8988T (cell line): ENCODE measurements at places on chromosomes 16 and 17.

DNA sequence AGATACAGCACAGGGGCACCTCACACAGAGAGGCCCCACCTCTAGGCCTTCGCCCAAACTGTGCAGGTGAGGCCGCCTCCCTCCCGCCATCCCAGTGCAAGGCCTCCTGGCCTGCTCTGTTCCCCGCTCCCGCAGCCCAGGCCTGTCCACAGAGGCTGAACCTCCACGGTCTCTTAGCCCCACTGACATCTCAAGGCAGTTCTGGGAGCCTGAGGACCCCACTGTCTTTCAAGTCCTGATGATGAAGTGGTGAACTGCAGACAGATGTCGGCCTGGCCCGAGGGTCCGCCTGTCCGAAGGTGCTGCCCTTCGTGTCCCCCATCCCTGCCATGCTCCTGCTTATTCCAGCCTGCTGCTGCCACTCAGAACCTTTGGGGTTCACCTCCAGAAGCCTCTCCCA, 32.3 kb downstream of the ENGASE start:
- DNase-seq, result no peak

DNA sequence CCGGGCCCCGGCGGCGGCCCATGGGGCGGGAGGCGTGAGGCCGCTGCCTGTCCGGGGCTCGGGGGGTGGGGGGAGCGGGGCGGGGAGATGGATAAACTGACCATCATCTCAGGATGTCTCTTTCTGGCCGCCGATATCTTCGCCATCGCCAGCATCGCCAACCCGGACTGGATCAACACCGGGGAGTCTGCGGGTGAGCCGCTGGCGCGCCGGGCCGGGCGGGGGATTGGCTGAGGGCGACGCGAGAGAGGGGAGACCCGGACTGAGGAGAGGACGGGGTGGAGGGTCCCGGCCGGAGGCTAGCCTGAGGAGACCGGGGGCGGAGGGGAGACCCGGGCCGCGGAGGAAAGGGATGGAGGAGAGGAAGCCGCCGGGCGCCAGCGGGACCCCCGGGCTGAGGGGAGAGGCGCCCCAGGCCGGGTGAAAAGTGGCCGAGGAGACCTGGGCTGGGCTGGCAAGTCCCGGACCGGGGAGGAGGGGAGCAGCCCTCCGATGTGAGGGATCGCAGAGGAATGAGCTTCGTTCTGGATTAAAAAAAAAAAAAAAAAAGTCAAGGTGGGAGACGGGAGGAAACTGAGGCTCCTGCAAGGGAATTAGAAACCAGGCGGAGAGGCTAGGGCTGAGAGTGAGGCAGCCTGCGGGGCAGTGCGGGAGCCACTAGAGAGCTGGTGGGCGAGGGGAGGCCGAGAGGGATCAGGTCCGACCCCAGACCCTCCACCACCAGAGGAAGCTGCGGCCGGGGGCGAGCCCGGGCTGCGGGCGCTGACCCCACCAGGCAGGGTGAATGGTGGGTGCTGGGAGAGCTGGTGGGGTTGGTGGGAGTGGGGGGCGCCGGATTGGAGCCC, 526 bp downstream of the MOSMO start:
- peak; percentile 40 for DNase-seq

DNA sequence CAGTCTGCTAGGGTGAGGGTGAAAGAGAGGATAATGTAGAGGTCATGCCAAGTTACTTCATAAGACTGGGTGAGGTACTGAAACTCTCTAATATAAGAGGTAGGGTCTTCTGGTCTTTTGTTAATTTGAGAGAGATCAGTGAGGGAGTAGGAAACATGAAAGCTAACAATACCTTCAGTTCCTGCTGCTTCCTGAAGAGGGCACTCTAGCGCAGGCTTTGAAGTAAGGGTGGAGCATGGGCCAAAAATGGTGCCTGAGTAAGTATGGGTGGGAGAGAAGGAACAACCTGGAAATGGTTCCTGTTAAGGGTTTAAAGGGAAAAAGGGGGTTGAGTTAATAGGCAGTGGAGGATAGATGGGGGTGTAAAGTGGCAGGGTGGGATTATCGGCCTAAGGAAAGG, 2449.5 kb downstream of the TP53TG3F start:
- DNase-seq, result no peak

- DNase-seq, result no peak
Observed at GRCh38 chr16:89430436-89431157, 59.8 kb downstream of the ANKRD11 start.

GRCh38 chr17:5097101-5097834, 14.4 kb downstream of the ZNF232 start:
- DNase-seq, result no peak

- DNase-seq, result no peak
Observed at GRCh38 chr16:69056421-69056820, 49.0 kb upstream of the HAS3 start.

DNA sequence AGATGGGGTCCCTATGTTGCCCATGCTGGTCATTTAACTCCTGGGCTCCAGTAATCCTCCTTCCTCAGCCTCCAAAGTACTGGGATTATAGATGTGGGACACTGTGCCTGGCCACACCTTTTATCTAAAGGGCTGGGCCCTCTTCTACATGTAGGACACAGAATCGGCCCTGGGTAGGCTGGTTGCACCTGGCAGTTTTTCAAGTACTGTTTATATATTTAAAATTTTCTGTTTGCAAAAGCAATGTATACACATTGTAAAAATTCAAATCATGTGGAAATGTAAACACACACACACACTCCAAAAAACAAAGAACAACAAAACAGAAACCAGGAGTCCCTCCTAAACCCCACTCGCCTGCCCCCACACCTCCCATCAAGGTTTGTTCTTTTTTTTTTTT, 28.1 kb upstream of the SIAH1 start:
- no peak for DNase-seq

GRCh38 chr17:51365090-51365489, 104.7 kb downstream of the UTP18 start:
- DNase-seq, result no peak

- no peak for DNase-seq
Observed at GRCh38 chr17:51765282-51766135, 393.0 kb downstream of the CA10 start.

GRCh38 chr17:29292992-29293889, 707 bp downstream of the NUFIP2 start:
- DNase-seq, result peak; percentile 77

DNA sequence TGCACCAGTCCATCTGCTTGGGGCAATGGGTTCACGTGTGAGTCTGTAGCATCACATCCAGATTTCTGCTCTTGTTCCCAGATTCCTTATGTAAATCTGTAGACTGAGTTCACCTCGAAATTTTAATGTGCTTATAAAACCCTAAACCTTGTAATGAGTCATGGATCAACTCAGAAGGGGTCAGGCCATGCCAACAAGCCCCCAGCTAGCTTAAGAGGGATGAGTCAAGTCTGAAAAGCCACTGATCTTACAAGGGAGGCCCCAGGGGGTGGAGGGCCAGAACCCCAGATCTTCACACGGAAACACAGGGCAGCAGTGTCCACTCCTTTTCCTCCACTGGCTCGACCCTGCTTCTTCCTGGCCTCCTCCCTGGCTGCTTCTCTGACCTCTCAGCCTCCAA, 399.1 kb upstream of the CDH5 start:
- no peak for DNase-seq

GRCh38 chr16:17424771-17425170, 46.0 kb downstream of the XYLT1 start:
- DNase-seq, result no peak

DNA sequence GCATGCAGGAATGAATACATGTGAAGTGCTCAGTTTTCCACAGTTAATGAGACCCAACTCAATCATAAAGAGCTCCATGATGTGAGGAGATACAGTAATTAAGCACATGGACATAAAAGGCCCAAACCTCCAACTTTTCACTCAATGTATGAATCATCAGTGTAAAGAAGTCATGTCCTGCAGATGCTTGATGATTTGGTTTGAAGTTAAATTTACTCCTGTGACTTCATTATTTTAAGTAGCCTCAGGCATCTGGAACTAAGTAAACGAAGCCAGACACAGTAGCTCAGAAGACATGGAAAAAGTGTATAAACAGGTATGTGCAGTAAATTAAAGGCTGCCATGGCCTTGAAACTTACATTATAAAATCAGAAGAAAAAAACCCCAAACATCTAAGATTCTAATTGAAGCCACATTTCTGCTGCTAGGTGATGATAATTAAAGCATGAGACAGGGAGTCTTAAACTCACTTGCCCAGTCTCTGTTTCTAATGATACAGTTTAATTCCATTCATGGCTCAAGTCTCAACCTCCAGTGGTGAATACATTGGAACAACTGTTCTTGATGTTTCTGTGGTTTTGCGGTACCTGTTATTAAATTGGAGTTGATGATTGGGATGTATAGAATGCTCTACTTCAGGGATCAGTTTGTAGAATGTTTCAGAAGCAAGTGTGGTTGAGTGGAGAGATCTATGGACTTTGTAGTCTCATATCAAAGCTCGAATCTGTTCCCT, 28.9 kb upstream of the CCL2 start:
- DNase-seq, result no peak

DNA sequence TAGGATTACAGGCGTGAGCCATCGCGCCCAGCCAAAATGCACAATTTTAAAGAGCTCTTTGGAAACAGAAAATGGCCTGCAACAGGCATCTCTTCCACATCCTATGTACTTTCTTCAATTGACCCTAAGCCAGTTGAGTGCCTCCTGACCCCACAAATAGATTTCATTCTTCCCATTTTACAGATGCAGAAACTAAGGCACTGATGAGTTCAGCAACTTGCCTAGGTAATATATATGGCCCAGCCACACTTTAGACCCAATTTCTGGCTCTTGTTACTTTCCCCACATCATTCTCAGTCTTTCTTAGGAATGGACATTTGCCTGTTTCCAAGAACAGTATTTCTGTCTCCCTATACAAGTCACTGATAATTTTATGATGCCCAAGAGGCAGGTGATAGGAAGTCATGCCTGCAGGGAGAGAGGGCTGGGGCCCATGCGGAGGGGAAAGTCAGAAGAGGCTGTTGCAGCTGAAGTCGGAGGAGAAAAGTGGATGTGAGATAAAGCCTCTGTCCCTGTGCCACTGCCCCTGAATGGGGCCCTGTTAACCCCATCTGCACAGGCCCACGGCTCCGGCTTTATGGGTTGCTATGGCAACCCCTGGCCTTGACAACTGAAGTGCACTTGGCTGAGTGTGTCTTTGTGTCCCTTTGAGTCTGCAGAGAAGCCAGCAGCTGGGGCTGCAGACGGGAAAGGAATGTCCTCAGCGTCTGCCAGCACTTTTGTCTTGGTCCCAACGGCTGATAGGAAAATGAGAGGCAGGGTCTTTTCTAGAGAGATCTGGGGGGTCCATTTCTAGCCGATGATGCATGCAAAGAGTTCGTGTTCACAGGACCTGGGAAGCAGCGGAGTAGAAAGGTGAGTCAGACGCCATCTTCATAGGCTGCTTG, 45.9 kb downstream of the ABAT start:
- DNase-seq, result no peak

- no peak for DNase-seq
Observed at GRCh38 chr16:64507240-64508024, 614.4 kb downstream of the CDH11 start.

GRCh38 chr16:67229906-67230808, 3.2 kb downstream of the TMEM208 start:
- DNase-seq, result no peak

DNA sequence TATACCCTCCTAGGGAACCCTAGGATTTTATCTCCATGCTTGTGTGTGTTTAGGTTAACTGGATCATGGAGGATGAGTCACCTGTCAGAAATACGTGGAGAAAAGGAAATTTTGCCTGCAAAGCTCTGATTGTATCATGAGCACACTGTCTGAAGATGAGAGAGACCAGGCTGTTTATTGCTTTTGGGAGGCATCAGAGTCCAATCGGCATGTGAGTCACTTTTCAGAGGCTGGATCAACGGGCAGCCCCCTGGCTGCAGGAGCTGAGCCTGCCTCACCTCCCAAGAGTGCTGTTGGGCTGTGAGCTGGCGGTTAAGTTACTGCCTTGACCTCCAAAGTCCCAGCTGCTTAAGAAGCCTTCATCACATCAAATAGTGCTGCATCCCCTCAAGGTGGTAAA, 41.5 kb upstream of the MED9 start:
- no peak for DNase-seq

DNA sequence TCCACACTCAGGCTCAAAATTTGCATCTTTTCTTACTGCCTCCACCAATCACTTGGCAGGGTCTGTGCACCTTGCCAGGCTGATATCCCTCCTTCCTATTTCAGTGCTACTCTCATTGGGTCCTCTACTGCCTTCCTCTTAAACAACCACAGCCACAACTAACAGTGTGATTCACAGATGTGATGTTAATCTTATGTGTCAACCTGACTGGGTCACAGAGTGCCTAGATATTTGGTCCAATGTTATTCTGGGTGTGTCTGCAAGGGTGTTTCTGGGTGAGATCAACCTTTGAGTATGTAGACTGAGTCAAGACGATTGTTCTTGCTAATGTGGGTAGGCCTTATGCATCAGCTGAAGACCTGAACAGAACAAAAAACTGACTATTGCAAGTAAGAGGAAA, 51.3 kb upstream of the IRX6 start:
- DNase-seq, result no peak

DNA sequence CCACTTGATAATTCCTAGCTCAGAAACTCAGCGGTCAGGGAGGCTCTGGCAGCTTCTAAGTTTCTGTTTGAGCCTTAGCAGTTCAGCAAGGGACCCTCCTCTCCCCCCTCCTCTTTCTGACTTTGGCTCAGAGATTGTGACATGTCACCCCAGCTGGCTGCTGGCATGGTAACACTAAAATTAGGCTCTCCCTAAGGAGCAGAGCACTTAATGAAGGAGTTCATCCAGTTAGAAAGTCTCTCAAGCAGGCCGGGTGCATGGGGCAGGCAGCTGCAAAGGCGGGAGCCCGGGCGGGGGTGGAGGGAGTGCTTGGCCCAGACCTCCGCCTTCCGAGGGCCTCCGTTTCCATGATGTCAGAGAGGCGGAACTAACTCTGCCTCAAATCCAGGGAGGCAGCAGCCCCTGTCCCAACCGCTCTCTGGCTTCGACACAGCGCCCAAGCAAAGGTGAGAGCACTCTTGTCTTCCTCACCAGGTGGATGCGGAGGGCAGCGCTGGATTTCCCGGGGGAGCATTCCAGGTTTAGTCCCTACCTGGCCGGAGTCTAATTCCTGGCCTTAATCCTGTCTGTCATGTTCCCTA, 128.0 kb upstream of the PLCG2 start:
- DNase-seq, result no peak

DNA sequence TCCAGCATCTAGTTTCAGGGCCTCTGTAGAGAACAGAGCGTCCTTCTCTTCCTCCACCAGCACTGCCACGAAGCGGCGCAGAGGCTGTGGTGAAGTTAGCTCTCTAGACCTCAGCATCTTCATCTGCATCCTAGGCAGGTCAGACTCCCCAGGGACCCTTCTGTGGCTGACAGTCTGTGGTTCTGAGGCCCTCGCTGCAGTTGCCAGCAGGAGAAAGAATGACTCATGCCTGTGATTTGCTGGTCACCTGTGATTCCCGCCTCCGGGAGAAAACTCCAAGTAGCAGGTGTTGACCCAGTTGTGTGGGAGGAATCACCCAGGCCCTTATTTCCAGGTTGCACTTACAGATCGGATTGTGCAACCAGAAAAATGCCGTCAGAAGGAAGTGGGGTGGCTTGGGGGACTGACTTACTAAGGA, 117.3 kb upstream of the CACNG5 start:
- DNase-seq, result no peak

- DNase-seq, result no peak
Observed at GRCh38 chr17:78271419-78272170, 40.2 kb downstream of the TMEM235 start.
